ENCODE measurements at places on chromosomes 7 and 10.

DNA sequence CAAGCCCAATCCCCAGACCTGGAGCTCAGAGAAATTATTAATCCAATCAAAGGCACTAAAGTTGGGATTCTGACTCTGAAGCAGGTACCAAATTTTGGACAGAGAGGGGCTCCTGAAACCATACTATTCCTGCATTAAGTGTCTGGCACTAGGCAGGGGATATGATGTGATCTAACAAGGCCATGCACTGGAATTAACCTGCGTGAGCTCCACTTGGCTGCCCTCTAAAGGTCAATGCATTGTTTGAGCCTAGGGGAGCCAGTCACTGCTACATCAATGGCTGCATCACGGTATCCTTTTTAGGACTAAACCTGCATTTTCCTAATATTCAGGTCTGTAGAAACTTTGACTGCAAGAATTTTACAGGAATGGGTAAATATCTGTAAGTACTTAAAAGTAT is 42.1 kb downstream of the ST8SIA6 start:
- peak; percentile 49 for ATAC-seq

DNA sequence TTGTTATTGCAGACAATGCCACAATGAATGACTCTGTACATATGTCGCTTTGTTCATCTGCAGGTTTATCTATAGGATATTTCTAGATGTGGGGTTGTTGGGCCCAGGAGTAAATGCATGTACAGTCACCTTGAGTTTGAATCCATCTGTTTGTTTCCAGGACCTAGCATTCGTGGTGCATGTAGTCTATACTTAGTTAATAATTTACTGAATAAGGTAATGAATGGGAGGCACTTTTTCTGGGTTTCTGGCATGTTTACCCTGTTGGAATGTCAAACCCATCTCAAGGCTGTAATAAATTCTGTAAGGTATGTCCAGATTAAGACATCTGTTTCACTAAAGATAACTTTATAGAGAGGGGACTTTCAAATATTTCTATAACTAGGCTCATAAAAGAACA is 23.5 kb downstream of the HECTD2 start:
- ATAC-seq = no peak

GRCh38 chr7:22452142-22452959 is 47.6 kb downstream of the STEAP1B start:
- 0 out of 3 replicates have a peak, but pooled peaks have one; percentile 26 for ATAC-seq

- ATAC-seq = peak; percentile 65
Observed at GRCh38 chr10:79242620-79243152, 104.6 kb upstream of the PPIF start.

DNA sequence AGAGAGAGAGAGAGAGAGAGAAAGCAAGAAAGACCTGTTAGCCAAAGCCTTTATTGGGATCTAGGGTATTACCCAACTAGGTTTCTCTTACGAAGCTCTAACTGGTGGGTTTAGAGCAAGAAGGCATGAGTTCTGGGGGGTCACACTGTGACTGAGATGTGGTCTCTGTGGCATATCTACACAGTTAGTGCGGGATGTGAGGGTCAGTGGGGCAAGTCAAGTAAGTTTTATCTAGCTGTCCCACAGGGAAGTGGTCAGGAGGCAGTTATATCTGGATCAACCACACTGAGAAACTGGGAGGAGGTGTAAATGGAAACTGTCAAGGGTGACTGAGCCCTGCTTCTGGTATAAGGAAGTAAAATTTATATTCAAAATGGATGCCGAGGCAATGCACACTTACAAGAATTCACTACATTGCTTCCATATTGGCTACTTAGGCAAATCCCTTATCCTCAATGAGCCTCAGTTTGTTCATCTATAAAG is 331.6 kb upstream of the HPS1 start:
- no peak for ATAC-seq

DNA sequence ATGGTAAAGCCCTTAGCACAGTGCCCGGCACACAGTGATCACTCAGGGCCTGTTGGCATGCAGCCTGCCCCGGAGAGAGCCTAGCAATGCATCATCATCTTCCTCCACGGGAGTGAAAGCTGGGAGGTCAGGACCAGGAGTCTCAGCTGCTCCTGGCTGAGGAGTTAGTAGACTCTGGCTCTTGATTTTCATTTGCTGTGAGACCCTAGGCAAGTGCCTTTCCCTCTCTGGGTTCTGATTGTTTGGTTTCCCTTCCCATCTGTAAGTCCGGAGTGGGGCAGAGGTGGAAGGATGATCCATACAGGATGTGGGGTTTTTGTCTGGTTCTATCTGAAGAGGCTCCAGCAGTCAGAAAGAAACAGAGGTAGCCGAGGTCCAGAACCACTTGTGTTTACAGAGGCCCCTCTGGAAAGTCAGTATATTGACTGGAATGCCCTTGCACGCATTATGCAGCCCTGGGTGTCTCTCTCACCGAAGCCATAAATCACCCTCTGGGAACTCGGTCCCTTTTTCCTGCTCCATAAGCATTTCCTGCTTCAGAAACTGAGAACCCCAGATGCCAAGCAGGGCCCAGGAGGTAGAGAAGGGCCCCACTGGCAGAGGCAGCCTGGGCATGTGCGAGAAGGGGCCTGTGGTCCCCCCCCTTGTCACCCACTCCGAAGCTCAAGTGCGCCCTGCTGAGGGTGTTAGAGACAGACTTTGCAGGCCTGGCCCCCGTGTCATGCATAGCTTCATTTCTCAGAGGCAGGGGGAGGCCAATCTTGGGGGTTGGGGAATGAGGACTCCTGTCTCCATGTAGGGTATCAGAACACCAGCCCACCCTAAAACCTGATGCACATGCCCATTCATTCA is 8.5 kb downstream of the UNC5B start:
- no peak for ATAC-seq

GRCh38 chr7:1964913-1965578 is 267.7 kb downstream of the MAD1L1 start:
- ATAC-seq = no peak

GRCh38 chr7:22141355-22141754 is 195.7 kb upstream of the CDCA7L start:
- no peak for ATAC-seq

GRCh38 chr7:155753446-155753965 is 58.8 kb downstream of the SHH start:
- ATAC-seq = no peak

- ATAC-seq = no peak
Observed at GRCh38 chr10:17214526-17214925, 13.1 kb upstream of the TRDMT1 start.

DNA sequence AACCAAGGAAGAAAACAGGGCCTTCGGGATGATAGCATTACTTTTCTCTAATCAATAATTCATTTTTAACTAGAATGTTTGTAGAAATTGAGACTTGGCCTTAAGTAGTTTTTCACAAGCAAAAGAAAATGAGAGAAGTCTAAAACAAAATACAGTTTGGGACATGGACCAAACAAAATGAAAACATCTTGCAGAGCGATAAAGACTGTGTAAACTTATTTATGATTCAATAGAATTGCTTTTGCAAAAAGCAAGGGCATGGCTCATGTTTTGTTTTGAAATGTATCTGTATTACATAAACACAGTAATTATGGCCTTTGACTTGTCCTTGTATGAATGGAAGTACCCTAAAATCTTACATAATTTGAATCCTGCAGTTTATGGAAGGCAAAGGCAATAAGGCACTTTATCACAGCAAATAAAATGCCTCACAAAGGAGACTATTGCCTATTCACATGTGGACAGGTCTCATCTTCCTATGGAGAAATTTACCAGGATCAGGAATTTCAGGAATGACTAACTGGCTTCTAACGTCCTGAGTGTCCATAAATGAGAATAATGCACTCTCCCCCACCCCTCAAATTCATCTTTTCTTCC is 295.2 kb downstream of the PTEN start:
- ATAC-seq = 0 out of 3 replicates have a peak, but pooled peaks have one; percentile 5

DNA sequence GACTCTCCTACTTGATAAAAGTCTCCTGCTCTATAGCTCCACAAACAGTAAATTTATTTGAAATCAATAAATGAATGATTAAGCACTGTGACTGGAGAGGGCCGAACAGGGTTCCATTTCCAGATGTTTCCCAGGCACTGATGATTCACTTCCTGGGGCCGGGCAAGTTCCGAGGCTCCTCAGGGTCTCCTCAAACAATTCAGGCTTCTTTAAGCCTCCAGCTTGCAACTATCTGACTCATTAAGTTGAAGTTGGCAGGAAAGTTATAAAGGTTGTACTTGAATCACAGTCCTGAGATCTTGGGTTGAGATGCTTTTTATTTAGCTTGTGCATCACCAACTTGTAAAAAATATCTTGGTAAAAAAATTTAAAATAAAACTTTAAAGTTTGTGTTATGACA is 612.9 kb downstream of the DNAJB6 start:
- ATAC-seq = no peak

- peak; percentile 83 for ATAC-seq
Observed at GRCh38 chr7:14834456-14834855, 68.1 kb downstream of the DGKB start.

GRCh38 chr7:126940723-126941307 is 311.9 kb downstream of the GRM8 start:
- no peak for ATAC-seq

DNA sequence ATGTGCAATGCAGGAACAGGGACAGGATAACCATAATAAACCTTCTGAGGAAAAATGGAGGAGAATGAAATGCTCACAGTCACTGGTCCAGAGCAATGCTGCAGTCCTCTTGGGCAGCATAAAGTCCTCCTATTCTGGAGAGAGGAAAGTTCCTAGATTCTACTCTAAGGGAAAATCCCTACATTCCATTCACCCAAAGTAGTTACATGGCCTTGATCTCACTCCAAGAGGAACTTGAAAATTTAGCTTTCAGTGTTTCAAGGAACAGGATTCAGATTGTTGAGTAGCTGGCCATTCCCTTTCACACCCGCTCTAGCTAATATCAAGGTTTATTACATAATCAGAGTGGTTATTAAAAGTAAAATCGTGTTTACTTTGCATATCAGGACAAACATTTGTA is 168.3 kb downstream of the CHRM2 start:
- no peak for ATAC-seq

DNA sequence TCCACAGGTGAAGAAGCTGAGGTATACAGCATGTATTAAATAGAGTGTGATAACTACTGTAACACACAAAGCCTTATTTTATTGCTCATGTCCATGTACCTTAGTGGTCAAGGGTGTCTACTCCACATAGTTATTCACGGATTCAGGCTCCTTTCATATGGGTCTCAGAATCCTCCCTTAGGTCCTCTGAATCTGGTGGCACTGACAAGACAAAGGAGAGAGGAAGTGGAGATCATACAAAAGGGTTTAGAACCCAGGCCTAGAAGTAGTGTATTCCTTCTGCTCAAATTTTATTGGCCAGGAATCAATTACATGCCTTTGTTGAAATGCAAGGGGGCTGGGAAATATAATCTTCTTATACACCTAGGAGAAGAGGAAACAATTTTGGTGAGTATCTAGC is 164.6 kb downstream of the PTEN start:
- no peak for ATAC-seq

DNA sequence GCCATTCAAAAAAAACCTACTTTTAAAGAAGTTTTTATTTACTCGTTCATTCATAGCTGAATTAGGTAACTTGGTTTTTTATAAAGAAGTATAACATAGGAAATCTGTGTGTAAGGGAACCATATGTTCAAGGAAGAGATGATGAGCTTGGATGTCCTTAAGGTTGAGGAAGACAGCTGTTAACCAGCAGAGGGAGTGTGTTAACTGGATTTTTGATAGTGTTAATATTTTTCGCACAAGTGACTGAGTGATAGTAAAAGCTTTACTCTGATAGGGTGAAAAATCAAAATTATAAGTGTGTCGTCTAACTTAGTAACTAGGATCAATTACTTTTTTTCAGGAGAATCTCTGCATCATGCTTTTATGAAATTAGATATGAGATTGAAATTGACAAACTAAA is 134.7 kb downstream of the ARL5B start:
- ATAC-seq = no peak

- no peak for ATAC-seq
Observed at GRCh38 chr10:29621161-29621560, 13.6 kb downstream of the SVIL start.

- peak; percentile 78 for ATAC-seq
Observed at GRCh38 chr10:15167411-15168290, 842 bp downstream of the NMT2 start.

DNA sequence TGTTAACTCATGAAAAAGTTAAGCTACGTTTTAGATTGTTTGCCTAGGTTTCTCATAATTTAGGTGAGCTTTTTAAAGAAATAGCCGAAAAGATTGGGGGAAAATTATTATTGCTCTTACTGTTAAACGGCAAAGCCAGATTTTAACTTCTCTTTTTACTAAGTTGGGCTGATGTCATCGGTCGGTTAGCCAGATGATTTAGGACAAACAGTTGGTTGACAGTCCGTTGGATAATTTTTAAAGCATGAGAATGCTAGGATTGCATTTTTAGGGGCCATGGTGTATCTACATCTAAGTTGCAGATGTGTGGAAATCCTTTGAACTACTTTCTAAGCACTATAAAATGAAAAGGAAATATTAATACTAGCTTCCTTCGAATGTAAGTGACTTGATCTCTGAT is 280.9 kb upstream of the AKR1E2 start:
- no peak for ATAC-seq

DNA sequence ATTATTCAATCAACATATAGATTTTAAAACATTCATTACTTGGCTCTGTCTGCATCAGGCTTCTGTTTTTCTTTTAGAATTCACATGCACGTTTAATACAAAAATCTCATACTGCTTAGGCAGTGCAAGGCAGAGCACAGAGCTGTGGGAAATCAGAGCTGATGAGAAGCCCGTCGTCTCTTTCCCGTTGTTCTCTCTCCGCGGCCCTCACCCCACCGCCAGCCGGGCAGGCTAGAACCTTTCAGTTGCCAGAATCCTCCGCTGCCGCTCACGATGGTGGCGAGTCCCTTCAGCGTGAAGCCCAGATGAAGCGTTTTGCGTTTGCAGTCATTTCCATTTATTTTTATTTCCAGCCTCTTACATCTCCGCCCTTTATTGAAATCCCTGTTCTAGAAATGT is 648.2 kb downstream of the SDK1 start:
- ATAC-seq = no peak

- ATAC-seq = no peak
Observed at GRCh38 chr10:28710202-28710886, 33.0 kb downstream of the BAMBI start.

Data from SK-N-SH treated with all-trans-retinoic acid at 6 μM for 48 hours (cell line).